EH (cell line): ENCODE measurements at places on chromosomes 5 and 9.
A peak's percentile ranks its signal among the peaks of the same experiment; 100 is the strongest.

DNA sequence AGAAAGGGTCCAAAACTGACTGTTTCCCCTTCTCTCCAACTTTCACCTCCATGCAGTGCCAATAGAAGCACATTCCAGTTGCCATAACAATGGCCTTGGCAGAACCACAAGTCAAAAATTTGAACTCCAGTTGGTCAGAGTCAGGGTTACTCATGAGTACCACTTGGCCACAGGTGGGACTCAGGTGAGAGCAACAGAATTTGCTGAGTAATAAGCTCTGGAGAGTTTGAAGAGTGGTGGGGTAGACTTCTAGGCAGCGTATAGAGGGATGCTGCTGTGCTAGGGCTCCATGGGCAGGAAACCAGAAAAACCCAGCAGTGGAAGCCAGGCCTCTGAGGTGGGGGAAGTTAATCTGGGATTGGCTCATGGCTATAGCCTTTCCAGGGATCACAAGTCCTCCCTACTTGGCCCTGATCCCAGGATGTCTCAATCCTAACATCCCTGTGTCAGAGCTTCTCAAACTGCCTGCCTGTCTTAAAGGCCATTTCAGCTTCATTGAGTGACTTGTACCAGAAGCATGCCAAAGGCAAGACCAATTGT is 30.2 kb downstream of the SNX18 start:
- DNase-seq = peak; percentile 90

DNA sequence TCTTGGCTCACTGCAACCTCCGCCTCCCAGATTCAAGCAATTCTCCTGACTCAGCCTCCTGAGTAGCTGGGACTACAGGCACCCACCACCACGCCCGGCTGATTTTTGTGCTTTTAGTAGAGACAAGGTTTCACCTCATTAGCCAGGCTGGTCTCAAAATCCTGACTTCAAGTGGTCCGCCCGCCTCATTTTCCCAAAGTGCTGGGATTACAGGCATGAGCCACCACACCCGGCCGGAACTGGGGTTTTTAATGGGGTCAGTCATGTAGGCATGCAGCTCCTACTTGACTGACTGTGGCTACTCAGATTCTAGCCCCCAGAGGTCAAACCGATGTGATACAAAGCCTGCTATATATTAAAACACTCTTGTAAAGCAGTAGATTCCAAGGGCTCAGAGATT is 631.7 kb downstream of the MAT2B start:
- DNase-seq = no peak

DNA sequence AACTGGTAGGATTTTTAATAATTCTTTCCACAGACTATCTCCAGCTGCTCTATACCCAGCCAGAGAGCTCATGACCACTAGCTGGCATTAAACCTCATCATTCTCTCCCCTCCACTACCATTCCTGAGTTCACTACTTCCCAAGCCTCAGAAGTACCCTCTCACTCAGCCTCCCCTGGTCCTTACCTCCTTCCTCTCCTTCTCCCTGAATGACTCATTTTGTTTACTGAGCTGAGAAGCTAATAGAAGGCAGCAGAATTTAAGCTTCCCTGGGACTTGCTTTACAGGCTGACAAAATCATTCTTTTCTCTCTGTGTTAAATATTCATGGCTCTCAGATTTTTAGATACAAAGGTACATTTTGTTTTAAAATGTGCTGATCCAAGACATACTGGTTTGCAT is 305.4 kb downstream of the TLR4 start:
- no peak for DNase-seq

DNA sequence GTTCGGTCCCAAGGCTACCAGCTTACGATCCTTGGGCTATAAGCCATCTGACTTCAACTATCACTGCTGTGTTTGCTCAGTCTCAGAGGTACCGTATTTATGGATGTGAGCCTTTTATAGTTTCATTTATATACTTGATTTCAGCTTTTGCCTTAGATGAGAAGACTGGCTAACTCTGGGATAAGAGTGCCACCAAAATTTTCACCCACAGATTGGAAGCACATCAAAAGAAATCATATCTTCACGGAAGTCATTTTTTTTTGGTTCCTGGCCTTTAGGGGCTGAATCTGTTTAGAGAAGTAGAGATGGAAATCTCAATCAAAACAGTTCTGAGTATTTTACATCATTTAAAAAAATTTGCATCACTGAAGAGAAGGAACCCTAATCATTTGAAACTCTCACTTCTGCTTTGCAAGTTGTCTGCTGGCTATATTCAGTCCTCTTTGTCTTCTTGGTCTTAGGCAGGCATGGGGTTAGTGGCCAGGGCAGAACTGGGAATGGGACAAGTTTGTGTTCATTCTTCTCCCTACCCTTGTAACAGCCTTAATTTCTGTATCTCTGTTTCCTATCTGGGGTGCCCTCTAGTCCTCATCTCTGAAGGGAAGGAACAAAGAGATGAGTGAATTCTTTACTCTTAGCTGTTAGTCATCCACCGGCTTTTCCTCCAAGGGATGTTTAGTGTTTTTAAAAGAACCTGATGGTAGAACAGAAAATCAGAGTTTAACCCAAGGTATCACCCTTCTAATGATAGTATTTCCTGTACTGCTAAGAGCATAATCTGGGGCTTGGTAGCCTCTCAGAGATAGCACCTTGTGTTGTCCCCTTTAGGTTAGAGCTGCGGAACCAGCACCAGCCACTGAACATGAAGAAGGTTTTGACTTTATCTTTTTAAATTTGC is 14.1 kb upstream of the TNFAIP8 start:
- no peak for DNase-seq

- DNase-seq = peak; percentile 84
Measured at GRCh38 chr5:95841914-95842812, 19.6 kb upstream of the GLRX start.

- no peak for DNase-seq
Measured at GRCh38 chr5:72480841-72481240, 26.4 kb downstream of the ZNF366 start.

- DNase-seq = no peak
Measured at GRCh38 chr5:84299959-84300358, 84.7 kb downstream of the EDIL3 start.

DNA sequence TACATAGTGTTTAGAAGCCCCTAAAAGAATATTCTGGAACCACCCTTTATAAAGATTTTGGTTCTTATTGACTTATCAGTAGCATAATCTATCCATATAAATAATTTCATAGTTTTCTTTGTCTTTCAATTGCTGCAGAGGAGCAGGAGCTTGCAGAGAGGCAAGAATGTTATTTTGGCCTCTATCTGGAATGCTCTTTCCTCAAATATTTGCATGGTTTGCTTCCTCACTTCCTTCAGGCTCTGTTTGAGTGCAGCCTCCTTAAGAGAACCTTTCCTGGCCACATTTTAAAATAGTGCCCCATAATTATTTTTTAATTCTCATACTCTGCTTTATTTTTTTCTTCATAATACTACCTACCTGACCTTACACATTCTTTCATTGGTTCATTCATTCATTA is 1.5 kb downstream of the C5 start:
- peak; percentile 49 for DNase-seq

- no peak for DNase-seq
Measured at GRCh38 chr5:142507531-142508372, 178.1 kb downstream of the FGF1 start.

- DNase-seq = no peak
Measured at GRCh38 chr5:10734832-10735523, 26.1 kb downstream of the DAP start.

DNA sequence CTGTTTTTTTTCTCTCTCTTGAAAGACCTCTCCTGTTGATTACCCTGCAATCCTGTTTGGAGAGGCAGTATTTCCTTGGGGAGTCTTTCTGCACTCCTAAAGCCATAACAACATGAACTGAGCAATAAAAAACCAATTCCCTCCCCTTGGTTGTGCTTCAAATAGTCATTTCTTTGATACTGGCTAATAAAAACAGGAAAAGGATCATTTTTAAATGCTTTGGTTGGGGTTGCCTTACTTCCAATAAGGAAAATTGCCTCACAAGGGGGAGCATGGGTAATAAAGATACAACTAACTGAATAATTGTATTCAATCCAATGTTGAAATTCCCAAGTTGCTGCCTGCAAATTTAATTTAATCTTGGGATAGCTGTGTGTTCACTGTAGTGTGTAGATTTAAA is 13.9 kb downstream of the FBXL7 start:
- DNase-seq = no peak
